Fibroblast of skin of scalp (primary cell): ENCODE measurements at places on chromosomes 5 and 9.

DNA sequence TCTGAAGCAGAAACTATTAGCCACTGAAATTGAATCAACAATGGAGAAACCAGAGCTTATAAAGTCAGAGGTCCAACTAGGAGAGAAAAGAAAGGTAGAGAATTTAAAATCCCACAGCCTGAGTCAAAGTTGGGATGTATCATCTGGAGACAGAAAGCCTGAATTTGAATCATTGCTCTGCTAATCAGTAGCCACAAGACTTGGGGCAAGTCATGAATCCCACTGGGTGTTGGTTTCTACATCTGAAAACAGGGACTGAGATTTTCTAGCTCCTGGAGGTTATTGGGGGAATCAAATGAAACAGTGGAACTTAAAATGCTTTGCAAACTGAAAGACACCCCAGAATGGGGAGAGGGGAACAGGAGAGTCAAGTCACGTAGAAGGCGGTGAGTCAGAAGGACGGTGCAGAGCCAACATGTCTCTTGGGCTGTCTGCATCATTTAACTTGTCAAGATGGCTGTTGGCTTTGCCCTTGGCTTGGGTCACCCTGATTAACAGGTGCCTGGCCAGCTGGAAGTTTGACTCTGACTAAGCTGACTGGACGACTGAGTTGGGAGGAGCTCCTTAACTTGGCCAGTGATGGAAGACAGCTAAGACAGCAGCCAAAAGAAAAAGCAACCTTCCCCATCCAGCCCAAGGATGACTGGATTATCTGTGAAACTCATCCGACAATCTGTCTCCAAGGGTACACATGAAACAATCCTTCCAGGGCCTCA lies 60.6 kb upstream of the ADRA1B start:
- DNase-seq: no peak

DNA sequence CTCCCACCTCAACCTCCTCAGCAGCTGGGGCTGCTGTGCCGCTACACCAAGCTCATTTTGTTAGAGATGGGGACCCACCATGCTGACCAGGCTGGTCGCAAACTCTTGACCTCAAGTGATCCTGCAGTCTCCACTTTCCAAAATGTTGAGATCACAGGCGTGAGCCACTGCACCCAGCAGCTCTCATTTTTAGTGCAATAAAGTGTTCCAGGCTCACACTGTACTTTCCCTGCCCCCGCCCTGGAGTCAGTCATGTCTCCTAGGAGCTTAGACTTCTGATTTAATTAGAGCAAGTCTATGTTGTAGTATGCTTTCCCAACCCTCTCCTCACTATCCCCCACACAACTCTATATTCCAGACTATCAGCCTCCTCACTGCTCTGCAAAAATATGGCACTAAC lies 238.0 kb upstream of the ACTBL2 start:
- no peak for DNase-seq

- no peak for DNase-seq
Observed at GRCh38 chr9:78905986-78906755, 609.2 kb downstream of the PSAT1 start.

GRCh38 chr5:151020304-151021110 lies at the start of gene GPX3:
GPX3 (plus strand) TSS chr5:151020591; CDS start chr5:151020655, 64 bp downstream.
- peak; percentile 51 for DNase-seq

- no peak for DNase-seq
Observed at GRCh38 chr9:82367929-82368328, 379.4 kb downstream of the SPATA31D1 start.

GRCh38 chr9:94802251-94802650 lies 75.8 kb downstream of the AOPEP start:
- DNase-seq: no peak

DNA sequence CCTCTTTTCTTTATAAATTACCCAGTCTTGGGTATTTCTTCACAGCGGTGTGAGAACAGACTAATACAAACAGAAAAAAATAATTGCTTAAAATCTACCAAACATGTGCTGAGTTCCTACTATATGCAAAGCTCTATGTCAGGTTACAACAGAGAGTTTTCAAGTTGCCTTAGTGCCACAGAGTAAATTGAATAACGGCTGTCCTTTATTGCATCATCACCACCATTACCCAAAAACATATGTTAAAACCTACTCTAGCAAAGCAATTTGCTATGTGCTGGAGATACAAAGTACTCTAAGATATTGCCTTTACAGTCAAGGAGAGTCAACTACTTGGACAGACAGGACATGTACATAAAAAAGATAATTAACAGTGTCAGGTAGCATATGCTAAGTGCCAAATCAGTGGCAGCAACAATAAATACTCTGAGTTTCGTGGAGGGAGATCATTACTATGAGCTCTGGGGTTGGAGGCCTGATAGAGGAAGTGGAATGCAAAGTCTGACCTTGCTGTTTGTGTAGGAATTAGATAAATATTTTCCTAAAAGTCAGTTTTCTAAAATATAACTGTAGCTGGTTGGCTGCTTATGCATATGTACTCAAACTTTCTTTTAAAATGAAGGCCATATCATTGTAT lies 1058.7 kb upstream of the WWC1 start:
- DNase-seq: peak; percentile 37

GRCh38 chr5:120464627-120465435 lies 731 bp downstream of the PRR16 start:
- peak; percentile 74 for DNase-seq

GRCh38 chr5:140647042-140647419 lies 399 bp downstream of the NDUFA2 start:
- DNase-seq: no peak

DNA sequence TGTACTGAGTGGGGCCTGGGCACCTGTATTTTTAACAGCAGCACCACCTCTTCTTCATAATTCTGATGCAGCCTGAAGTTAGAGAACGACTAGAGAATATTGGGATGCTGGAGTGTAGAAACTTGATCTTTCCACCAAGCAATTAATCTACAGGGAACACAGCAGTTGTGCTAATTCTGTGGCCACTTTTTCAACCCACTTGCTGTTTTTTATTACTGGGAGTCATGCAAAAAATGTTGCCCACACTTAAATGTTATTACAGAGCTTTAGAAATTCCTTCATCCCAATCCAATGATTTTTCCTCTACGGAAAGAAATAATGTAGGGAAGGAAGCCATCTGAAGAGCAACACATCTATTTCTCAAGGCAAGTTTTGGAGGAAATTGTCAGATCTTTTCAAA lies 190.9 kb upstream of the TUT7 start:
- DNase-seq: peak; percentile 84

DNA sequence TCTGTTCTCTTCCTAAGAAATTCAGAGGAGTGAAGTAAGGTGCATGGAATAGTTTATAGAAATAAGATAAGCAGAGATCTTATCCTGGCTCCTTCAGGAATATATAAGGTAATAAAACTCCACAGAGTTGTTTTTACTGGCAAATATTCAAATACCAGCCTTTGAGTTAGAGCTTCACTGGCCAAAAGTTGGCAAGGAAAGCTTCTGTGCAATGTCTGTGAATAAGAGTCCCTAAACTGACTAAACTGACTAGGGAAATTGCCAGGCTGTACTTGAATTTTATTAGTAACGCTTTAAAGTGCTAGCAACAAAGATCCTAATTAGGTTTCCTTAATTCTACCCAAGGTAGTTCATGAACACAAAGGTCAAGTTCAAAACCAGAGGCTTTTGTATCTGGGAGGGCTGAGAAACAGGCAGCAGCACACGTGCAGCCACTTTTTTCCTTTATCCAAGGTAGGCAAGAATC lies 131.1 kb upstream of the MPDZ start:
- DNase-seq: peak; percentile 18

GRCh38 chr5:125219710-125220109 lies 473.3 kb upstream of the ZNF608 start:
- no peak for DNase-seq

GRCh38 chr9:36424289-36425055 lies 24.4 kb upstream of the RNF38 start:
- DNase-seq: no peak

DNA sequence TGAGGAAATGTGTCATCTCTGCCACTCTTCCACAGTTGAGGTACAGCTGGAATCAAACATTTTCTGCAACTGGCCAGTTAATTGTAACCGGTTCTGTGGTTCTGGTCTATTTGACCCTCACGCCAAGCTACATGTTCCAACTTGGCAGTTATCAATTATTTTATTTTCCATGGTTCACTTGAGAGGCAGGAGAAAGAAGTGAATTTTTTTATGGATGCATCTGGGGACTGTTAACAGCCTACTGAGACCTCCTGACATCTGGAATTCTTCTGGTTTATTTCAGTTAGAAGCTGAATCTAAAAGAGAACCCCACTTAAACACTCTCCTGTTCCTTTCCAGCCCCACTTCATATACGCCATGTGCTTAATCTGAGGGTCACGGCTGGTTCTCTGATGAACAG lies 372.3 kb downstream of the DNAH5 start:
- DNase-seq: no peak

DNA sequence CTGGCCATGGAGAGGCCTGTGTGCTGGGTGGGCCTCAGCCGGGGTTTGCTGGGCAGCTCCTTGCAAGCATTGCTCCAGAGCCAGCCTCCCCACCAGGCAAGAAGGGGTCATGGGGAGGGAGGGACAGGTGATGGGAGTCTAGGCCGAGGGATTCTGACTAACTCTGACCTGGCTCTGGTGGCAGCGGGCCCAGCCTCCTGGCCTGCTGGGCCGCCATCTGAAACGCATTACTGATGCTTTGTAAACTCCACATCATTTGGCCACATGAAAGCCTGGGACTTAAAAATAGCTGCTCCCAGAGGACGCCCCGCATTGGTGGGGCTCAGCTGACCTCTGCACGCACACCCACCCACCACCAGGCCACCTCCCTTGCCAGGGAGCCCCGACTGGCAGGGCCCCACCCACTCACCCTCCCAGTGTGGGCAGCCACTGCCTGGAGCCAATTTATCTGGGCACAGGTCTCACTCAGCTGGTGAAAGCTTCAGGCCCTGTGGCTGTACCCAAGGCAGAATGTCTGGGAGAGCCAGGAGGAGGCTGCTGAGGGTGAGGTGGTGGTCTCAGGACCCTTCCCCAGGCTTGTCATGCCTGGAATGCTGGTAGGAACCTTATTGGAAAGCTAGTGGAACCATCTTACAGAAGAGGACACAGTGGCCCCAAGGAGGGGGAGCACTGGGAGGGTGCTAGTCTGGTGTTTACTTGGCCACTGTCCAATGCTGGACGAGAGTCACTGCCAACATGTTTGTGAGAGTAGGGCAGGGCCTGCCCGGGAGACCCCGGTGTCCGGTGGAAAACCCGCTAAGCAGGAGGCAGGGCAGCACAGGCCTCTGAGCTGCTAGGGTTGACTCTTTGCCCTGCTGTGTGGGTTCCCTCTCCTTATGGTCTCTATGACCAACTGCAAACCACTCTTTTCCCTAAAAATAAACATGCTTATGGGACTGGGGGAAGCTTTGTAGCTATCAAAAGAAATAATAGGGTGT lies 10.8 kb downstream of the TCF7 start:
- DNase-seq: peak; percentile 84

GRCh38 chr5:136698970-136699369 lies 333.6 kb upstream of the TRPC7 start:
- no peak for DNase-seq

- no peak for DNase-seq
Observed at GRCh38 chr5:22226423-22226822, 626.7 kb downstream of the CDH12 start.

DNA sequence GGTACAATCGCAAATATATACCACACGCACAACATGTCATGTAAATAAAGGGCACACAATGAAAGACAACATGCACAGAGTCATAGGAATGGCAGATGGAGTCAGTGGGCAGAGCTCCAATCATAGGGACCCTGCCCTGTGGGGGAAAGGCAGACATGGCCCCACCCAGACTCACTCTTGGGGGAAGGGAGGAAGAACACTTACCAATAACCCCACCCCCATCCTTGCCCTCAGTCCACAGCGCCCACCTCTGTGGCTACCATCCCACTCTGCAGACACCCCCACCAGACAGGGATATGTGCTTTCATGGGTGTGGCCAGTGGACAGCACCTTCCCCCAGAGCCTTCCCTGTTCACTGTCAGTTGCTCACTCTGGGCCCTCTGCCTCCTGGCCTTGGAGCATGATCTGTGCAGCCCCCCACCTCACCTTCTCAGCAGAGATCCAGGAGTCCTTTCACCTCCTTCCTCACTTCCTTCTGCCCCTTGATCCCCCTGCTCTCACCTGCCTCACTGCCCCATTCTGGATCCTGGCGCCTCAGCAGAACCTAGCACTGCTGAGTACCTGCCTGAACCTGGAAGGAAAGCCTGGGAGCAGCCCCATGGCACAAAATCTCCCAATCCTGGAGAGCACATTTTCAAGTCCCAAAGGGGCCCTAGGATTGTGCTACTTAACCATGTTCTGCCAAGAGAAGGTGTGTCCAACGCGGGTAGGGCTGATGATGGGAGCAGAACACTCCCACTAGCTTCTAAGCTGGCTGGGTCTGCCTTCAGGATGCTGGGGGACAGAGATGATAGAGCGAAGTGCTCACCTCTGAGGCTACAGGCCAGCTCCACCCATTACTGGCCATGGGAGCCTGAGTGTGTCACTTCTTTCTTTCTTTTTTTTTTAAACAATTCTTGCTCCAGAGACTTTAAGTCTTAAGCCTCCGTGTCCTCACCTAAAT lies 1.5 kb upstream of the PHF19 start:
- DNase-seq: no peak

GRCh38 chr5:77360973-77361372 lies 131.1 kb downstream of the WDR41 start:
- DNase-seq: no peak

DNA sequence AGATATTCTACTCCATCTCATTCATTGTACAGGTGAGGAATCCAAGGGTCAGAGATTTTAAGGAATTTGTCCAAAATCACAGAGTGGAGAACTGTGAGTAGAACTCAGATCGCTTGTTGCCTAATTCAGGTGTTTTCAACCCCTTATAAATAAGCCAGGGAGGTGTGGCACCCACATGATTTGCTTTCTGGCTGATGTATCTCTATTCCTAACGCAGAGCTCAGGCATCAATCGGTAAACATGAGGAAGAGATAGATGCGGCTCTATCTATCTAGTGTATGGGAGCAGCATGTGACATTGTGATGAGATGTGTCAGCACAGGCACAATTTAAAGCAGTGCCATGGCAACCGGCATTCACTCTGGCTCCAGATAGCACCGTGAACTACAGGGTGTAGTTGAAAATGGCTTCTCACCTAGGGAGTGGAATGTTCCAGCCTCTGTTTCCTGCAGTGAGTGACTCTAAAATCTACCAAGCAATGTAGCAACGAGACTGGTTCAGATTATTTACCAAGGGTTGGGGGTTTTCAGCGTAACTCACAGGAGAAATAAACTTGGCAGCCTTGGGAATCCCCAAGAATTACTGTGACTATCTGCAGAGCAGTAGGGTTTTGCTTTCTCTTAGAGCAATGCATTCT lies 53.4 kb upstream of the SUB1 start:
- DNase-seq: peak; percentile 83

DNA sequence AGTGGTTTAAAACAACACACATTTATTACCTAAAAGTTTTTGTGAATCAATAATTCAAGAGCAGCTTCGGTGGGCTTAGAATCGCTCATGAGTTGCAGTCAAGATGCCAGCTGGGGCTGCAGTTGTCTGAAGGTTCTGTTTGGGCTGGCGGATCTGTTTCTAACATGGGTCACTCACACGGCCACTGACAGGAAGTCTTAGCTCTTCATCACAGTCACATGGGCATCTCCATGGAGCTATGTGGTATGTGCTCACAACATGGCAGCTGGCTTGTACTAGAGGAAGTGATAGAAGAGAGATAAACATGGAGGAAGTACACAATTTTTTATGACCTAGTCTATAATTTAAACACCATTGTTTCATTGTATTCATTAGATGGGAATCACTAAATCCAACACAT lies 11.2 kb downstream of the KLHL9 start:
- DNase-seq: no peak
